ENCODE measurements at places on chromosomes 4 and X.

- DNase-seq: no peak
Observed at GRCh38 chrX:41445171-41445570, 2.0 kb upstream of the NYX start.

DNA sequence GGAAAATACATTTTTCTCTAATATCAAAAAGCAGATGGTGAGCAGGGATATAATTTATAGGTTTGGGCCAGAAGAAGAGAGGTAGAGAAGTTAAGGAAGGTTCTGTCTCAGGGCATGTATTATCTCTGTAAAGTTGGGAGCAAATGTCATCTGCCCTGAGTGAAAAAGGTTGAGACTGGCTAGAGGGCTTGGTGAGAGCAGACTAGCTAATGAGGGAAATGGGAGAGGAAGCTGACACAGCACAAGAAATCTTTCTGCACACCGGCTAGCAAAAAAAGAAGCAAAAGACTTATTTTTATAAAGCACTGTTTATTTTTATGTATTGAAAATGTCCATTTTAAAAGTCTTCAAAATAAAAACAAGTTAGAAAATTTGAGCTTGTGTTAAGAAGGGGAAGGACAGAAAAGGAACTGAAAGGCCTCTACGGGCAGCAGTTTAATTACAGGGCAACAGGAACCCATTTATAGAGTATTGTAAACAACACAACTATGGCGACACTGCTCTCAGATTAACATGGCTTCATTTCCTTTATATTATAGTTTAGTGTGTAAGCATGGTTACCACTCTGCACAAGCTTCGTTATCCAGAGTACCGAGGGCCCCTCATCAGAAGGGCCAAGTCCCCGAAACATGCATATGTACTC lies 17.4 kb downstream of the CD40LG start:
- no peak for DNase-seq

GRCh38 chr4:132557660-132558059 lies 591.4 kb upstream of the PCDH10 start:
- DNase-seq: no peak

DNA sequence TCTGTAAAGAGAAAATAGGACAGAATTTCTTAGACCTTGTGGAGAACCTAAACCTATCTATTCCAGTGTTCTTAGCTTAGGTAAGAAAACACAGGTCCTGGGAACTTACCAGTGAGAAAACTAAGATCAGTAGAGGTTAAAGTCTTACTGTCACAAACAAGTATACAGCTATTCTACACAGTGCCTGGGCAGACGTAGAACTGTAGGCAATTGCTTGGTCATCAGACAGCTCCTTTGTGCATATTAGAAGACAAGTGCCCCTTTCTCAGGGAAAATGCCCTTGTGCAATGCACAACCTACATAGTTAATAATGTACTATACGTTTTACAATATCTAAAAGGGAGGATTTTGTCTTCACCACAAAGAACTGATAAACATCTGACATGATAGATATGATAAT lies 86.6 kb upstream of the JADE1 start:
- DNase-seq: no peak

GRCh38 chrX:50049228-50049627 lies 126.8 kb downstream of the CLCN5 start:
- no peak for DNase-seq

GRCh38 chrX:108399418-108400165 lies 38.6 kb downstream of the COL4A6 start:
- DNase-seq: no peak

DNA sequence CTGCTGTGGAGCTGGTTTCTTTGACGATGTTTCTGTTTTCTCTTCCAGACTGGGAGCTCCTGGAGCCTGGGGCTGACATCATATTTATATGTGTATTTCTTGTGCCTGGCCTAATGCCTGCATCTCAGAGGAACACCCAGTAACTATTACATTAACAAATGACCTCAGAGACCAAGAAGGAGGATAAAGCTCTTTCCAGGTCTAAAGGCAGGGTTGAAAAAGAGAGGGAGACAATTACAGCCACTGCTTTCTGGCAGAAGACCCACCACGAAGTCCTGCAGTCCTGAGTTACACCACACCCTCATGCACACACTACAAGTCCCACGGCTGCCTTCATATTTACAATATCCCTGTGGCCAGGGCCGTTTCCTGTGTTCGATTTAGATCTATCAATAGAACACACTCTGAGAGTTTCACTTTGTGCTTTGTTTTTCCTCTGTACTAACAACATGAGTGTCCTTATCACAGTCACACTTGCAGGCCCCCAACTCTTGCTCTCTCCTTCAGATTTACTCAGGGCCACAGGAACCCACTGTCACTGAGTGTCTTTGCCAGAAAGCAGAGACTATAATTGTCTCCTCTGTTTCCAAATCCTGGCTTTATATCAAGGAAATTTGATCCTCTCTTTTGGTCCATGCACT lies 535.5 kb downstream of the MID1IP1 start:
- DNase-seq: no peak

- DNase-seq: no peak
Observed at GRCh38 chr4:73653695-73654106, 33.5 kb upstream of the RASSF6 start.

DNA sequence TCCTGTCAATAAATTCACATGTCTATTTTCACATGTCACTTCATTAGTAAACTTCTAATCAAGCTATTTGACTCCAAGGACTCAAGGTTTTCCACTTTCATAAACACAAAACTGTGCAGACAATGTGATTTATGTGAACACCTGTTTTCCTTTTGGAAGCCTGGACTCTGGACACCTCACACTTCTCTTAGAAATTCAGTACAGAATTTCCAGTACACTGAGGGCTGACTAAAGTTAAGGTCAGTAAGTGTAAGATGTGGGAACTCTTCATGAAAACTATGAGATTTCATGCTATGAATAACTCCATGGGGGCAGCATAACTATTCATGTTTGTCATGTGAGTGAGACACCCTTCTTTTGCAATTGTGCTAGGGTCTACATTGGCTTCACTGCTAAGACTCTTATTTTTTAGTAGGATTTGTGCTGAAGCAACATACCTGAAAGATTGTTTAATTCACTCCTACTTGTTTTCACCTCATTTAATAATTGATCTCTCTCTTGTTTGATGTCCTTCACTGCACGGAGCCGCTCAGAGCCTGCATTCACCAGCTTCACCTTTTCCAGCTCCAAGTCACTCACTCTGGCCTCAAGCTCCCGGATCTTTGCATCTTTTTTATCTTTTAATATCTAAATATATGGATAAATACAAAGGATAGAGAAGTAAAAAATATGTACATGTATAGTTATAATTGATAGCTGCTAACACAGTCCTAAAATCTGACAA lies 55.3 kb downstream of the STBD1 start:
- DNase-seq: no peak

DNA sequence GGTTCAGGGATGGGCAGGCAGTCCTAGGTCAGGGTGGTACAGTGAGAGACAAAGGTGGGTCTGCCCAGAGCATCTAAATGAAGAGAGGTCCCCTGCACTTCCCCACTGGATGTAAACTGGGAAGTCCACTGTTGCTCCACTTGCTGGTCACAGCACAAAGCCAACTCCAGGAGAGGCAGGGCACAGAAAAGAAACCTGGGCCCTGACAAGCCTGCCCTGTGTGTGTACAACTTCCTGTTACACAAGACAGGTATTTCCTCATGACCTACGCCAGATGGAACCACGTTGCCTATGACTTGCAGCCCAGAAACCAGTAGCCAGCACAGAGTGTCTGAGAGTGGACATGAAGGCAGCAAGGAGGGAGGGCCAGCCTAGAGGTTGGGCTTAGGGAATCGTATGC lies 161.8 kb downstream of the SH3KBP1 start:
- no peak for DNase-seq

DNA sequence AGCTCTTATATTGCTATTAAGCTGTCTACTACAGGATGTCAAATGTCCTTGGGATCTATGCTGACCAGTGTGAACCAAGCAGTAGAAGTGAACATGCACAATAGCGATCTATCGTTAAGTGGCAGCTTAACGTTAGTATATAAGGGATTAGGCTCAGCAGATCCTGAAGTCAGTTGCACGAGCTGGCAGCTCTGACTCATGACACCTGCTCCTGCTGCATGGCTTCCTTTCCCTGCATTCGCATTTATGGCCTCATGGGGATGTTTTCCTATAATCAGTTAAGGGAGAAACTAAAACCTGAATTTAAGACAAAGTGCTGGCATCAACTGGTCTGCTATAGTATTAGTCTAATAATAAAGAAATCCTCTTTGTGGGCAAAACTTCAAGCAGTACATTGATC lies 12.7 kb upstream of the MCUB start:
- DNase-seq: no peak

DNA sequence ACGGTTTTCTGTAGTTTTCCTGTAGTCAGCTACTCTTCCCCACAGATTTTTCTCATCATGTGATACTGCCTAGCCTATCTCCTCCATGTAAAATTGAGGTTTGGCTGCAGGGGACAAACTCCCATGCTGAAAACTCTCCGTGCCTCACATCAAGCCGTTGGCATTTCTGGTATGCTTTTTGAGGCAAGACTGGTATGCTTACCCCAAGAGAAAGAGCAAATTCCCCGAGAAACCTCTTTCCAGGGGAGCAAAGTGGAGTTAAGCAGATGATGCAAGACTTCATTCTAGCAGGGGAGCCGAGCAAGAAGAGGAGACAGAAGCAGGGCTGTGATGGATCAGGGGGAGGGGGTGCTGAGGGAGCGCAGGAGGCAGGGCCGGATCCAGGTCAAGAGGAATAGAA lies 4.8 kb downstream of the SOWAHD start:
- no peak for DNase-seq

DNA sequence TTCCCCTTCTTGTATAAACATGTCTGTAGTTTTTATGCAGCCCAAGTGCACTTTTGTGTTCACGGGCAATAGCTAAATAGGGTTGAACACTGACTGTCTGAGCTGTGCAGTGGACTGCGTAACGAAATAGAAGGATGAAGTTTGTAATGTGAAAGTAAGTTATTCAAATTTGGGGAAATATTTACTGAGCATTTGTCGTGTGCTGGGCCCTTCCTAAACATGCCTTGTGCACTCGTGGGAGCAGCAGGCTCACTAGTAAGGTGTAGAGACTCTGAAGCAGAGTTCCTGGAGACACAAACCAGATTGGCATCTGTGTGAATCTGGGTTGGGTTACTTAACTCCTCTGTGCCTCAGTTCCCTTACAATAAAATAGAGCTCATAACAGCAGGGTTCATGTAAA lies 51.7 kb upstream of the C1QTNF7 start:
- no peak for DNase-seq

GRCh38 chr4:152301381-152301780 lies 234.5 kb downstream of the FBXW7 start:
- DNase-seq: no peak

DNA sequence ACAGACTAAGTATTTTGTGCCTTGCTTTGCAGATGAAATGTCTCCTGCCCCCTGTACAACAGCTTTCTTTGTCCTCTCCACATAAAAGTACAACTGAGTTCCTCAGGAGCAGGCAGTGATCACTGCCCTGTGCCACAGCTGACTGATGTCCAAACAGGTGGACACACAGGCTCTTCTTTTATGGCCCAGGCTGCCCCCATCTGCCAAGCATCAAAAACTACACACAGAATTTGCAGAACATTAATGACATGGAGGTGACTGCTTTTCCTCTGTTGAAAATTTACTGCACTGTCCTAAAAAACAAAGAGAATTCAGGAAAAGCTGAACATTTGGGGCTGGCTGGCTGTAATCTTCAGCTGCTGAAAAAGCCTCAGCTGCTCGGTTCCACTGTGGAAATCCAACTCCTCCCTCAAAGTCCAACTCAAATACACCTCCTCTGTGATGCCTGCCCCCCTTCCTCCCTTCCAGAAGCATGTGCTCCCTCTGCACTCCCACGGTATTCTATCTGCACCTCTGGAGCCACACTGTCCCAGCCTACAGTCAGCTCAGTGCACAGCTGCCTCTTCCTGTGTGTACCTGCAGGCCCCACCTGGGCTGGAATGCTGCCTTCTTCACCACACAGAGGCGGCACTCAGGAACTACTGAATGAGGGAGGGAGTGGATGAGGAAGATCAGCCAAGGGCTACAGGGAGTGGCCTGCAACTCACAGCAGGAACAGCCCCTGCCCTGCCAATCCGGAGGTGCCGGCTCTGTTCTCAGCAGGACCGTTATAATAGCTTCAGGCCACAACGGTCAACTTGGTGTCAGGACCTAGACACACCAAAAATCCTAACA lies 10.3 kb downstream of the AFAP1 start:
- no peak for DNase-seq

DNA sequence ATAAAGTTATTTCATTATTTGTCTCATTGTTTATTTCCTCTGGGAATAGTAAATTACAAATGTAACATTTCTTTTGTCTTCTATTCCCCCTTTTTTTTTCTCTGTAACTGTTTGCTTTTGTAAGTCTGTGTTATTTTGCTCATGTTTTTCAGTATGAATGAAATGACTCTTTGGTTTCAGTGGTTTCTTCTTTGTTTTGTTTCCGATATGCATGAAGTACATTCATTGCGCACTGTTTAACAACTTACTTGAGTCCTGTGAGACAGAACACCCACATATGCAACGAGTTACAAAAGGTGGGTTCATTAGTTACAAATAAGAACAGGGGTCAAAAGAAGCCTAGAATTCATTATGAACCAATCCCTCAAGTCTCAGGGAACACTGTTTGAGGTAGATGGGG lies 175.0 kb upstream of the UGT8 start:
- DNase-seq: no peak

GRCh38 chr4:75849461-75849860 lies 52.8 kb downstream of the PPEF2 start:
- DNase-seq: no peak

DNA sequence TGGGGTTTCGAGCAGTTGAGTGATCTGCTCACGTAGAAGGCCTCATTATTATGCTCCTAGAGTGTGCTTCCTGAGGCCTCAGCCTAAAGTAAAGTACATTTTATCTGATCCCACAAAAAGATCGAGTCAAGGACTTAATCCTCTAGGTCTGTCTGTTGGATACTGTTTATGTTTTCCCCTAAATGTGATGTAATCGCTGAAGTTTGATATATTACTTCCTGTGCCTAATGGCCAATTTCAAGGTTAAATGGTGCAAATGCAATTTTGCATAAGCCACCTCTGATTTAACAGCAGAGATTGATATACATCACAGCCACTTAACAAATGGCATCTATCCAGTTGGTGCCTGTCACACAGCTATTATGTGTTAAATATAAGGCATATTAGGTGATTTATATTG lies 19.4 kb upstream of the SERTM2 start:
- no peak for DNase-seq

DNA sequence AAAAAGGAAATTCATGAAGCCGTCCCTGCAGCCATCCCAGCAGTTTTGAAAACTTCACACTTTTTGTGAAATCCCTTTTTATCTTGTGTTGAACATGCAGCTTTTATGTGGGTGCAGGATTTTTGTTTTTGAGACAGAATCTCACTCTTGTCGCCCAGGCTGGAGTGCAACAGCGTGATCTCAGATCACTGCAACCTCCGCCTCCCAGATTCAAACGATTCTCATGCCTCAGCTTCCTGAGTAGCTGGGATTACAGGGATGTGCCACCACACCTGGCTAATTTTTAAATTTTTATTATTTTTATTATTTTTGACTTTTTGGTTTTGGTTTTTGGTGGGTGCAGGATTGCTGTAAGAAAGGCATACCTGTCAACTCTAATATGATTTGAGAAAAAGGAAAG lies 8.0 kb upstream of the MSMO1 start:
- no peak for DNase-seq

GRCh38 chr4:98542011-98542410 lies 116.4 kb downstream of the TSPAN5 start:
- no peak for DNase-seq
